SHP77 treated with DMSO at 0.1 percent for 48 hours (cell line): ENCODE measurements at places on chromosomes 2 and 18.

GRCh38 chr18:3328532-3328931 lies 66.6 kb downstream of the MYL12B start:
- DNase-seq: no peak

DNA sequence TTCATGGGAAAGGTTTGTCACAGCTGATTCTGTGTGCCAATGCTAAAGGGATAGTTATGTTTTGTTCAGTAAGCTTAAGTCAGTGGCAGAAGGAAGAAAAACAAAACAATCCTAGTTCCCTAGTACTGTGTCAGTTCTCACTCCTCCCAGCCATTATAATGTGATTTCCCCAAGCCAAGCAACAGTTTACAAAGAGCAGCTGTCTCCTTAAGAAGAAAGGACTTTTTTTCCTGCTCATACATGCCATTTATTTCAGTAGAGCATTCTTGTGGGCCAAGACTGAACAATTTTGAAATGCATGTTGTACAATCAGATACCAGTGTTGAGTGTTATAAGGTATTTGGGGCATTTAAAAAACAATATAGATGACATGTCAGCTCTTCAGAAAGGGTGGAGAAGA lies 52.1 kb downstream of the NEMP2 start:
- no peak for DNase-seq

- peak; percentile 56 for DNase-seq
These were observed 34.9 kb downstream of the C18orf54 start for GRCh38 chr18:54392543-54393023.

DNA sequence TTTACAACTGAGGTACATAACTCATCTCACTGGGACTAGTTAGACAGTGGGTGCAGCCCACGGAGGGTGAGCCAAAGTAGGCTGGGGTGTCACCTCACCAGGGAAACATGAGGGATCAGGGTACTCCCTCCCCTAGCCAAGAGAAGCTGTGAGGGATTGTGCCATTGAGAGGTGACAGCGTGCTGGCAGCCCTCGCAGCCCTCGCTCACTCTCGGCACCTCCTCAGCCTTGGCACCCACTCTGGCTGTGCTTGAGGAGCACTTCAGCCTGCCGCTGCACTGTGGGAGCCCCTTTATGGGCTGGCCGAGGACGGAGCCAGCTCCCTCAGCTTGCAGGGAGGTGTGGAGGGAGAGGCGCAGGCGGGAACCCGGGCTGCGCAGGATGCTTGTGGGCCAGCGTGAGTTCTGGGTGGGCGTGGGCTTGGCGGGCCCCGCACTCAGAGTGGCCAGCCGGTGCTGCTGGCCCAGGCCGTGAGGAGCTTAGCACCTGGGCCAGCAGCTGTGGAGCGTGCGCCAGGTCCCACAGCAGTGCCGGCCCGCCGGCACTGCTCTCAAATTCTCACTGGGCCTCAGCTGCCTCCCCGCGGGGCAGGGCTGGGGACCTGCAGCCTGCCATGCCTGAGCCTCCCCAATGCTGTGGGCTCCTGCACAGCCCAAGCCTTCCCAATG lies 44.5 kb upstream of the FAM110C start:
- no peak for DNase-seq

DNA sequence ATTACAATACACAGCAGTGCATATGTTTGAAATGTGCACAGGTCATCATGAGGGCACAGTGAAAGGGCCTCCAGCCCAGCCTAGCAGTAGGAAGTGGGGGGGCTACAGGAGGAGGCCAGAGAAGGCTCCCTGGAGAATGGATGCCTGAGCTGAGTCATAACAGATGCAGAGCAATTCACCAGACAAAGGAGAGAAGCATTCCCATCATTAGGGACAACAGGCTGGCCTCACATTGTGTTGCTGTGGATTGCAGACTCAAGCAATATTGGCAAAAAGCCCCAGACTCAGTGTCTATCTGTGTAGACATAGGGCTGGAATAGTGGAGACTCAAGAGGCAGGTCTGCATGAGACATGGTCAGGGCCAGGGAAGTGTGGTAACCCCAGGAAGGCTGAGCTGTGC lies 329.9 kb downstream of the DLGAP1 start:
- DNase-seq: no peak
